Sigmoid colon (tissue), 7 donors: ENCODE measurements at places on chromosomes 16 and 17.

DNA sequence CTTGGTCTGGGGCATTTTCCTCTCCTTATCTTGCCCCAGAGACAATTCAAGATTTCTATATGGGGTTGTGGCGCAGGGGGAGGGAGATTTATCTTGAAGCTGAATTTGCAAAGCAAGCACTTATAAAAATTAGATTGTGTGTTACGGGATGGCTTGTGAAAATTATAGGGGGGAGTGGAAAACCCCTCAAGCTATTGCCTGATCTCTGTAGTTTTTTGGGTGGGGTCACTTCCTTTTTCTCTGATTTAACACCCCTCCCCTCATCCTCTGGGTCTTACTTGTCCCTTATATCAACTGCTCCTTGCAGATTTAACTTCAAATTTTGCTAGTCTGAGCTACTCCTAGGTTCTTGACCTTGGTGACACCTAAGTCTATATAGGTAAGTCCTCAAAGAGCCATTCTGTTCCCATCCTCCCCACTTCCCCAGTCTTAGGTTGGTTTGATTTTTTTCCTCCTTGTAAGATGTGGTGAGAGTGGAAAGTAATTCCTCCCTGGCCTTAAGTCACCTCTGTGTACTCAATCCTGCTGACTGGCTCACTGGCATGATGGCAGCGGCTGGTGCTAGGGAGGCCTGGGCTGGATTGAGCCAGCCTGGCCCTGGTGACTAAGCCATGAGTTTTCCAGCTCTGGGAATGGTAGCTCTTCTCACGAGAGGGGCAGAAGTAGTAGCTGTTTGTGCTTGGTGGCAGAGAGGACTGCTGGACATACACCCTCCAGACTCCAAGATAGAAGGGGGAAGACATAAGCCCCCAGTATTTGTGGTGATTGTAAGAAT, 2.3 kb downstream of the ARL4D start:
- DNase-seq: peak; percentile 83

GRCh38 chr16:80718480-80719220, 85.7 kb downstream of the CDYL2 start:
- no peak for DNase-seq

DNA sequence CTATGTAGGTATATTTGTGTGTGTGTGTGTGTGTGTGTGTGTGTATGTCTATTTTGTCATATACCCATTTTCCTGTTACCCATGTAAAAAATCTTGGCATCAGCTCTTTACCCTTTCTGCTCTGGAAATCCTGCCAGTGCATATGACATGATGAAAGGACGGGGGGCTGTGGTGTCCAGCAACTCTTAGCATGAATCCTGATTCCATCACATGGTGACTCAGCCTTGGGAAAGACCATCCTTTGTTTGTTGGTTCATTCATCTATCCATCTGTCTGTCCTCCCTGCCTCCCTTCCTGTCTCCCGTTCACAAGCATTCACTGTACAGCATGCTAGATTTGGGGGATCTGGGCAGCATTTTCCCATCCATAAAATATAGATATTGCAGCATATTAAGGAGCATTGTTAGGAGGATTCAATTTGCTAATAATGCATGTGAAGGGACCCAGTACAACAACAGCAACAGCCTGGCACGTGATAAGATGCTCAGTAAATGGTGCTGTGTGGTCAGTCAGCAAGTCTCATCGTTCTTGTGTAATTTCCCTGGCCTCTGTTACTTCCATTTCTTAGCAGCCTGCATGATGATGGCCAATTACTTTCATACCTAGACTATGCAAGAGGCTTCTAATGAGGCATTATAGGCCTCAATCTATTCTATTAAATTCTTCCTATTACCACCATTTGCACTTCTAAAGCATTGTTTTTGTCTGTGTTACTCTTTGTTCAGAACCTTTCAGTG, 191.0 kb downstream of the PRKCA start:
- DNase-seq: no peak

DNA sequence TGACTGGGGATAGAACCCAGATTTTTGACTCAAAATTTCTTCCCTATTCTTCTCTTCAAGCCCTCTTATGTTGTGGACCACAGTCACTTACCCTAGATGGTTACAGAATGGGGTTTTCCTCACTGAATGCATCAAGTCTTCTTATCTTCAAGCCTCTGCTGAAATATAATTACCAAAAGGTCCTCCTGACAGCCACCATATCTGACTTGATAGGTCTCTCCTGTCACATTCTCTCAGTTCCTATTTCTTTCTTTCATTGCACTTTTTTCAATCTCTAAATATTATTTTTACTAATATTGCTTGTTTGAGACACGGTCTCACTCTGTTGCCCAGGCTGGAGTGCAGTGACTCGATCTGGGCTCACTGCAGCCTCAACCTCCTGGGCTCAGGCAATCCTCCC, 1.1 kb upstream of the COPZ2 start:
- no peak for DNase-seq

GRCh38 chr17:67281743-67282142, 36.7 kb upstream of the HELZ start:
- DNase-seq: no peak

DNA sequence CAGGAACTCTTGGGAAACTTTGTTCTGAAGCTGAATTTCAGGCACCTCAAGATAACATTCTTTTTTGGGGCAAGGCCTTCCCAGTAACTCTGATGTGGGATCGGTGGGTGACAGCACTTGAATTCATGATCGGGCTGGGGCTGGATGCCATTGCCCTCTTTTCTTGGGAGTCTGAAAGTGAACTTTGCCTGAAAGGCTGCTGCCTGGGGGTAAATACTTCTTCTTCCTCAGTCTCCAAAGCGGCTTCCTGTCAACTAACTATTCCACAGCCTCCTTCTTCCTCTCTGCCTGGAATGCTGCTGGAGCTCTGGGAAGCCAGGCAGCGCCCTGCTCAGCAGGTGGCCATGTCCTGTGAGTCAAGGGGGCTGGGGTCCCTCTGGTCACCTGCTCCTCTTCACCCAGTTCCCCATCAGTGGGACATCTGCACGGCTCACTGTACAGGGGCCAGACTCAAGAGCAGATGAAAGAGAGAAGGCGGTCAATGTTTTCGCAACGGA, 79.5 kb downstream of the WIPI1 start:
- DNase-seq: no peak

DNA sequence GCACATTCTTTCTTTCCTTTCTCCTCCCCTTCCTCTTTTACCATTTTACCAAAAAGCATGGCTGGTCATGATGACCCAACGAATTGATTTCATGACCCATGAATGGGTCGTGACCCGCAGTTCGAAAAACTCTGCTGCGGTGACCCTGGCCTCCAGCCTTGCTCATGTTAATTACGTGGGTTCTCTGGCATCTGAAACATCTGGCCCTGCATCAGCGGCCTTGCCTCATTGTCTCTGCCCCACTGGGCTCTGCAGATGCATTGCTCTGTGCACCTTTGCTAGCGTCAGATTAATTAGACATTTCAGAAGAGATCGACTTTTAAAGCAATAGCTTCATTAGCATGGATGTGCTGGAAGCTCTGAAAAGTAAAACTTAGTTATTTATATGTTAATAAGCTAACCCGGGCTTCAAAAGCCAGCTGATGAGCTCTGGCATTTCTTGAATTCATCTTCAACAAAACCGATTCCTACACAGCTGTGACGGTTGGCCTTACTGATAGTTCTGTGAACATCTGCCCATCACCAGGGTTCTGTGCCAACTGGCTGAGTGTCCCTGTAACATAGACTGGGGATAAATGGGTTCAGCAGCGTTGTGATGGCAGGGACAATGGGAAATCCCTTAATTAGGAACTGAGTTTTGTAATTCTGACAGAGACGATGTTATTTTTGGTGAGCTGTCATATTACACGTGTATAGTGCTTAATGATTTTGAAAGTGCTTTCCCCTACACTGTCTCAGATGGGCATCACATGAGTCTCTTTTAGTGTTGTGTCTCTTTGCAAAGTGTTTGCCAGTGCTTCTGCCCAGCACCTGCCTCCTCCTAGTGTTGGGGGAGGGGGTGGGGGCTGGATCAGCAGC, 225.9 kb upstream of the EEF2KMT start:
- DNase-seq: no peak

DNA sequence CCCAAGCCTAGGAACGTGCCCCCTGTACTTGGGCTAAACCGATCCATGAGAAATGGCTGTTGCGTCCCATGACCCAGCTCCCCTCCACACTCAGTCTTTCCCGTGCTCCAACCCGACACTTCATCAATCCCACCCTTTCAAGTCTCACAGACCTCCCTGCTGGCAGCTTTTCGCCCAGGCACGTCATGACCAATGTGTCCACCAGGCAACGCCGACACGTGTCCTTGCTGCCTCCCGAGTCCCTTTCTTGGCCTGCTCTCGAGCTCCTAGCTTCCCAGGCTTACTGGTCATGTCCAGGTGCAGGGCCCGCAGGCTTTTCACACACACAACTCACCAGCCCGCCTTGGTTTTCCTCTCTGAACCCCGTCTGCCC, 12.2 kb downstream of the MNT start:
- DNase-seq: no peak

- no peak for DNase-seq
Measured at GRCh38 chr17:388087-388486, 35.5 kb upstream of the RPH3AL start.

- DNase-seq: peak; percentile 70
Measured at GRCh38 chr16:81273223-81273950, 34.9 kb downstream of the BCO1 start.

GRCh38 chr17:81406117-81406953, 11.1 kb downstream of the BAHCC1 start:
- no peak for DNase-seq

- no peak for DNase-seq
Measured at GRCh38 chr17:77753246-77753645, 205.3 kb upstream of the TNRC6C start.

GRCh38 chr17:19978805-19979211, 1.2 kb upstream of the AKAP10 start:
- DNase-seq: no peak

GRCh38 chr16:75584108-75584507, 17.9 kb downstream of the GABARAPL2 start:
- DNase-seq: no peak

DNA sequence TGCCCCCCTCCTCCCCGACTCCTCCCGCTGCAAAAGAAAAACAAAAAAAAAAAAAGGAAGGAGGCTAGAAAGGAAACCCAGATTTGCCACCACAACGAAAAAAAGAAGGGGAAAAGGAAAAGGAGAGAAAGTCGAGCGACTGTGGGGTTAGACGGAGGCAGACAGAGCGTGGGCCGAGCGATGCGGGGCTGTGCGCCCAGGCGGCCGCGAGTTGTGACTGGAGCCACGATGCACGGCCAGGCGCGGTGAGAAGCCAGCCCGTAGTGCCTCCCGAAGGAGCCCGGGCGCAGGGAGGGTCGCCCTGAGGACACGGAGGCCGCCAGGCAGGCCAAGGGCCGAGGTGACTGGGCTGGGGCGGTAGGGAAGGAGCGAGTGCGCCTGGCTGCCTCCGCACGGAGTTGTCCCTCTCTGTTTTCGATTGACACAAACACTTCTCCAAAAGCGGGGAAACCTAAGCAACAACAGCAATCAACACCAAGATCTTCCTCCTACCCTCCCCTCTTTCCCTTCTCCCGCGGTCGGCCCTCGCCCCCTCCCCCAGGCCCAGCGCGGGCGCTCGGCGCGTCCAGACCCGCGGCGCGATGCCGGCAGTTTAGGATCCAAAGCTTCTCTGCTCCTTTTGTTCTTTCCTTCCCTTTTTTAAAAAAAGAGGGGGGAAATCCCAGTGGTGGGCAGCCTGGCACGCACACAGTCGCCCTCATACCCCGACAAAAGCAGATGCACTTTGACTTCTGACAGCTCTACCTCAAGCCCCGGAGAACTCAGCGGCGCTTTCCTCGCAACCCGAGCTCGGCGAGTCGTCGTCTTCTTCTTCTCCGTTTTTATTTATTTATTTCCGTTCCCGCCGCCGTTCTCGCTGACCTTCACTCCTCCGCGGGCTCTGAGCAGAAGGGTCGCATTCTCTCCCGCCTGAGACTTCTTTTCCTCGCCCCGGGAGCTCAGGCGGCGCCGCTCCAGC, at the start of gene LHX1:
TSS of gene LHX1 (plus strand) at position 475 of the 958 bp plus-strand sequence. CDS start 723 bp downstream, outside the sequence.
- no peak for DNase-seq

DNA sequence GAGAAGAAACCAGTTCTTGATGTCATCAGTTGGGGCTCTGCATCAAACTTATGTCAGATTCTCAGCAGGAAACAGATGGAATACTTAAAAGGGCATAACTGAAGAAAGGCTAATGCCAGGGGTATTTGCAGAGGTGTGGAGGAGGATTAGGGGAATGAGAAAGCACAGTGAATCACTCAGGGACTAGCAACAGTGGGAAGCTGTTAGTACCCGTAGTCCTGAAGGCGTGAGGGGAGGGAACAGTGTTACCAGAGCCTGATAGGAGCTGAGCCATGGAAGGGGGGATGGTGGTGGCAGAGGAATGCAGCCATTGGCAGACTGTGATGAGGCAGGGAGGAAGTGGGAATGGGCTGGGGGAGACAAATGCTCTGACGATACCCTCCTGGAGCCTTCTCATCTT, 162.3 kb downstream of the UTP18 start:
- DNase-seq: no peak

- DNase-seq: peak; percentile 85
Measured at GRCh38 chr17:21573961-21574610, 118.2 kb upstream of the KCNJ18 start.

DNA sequence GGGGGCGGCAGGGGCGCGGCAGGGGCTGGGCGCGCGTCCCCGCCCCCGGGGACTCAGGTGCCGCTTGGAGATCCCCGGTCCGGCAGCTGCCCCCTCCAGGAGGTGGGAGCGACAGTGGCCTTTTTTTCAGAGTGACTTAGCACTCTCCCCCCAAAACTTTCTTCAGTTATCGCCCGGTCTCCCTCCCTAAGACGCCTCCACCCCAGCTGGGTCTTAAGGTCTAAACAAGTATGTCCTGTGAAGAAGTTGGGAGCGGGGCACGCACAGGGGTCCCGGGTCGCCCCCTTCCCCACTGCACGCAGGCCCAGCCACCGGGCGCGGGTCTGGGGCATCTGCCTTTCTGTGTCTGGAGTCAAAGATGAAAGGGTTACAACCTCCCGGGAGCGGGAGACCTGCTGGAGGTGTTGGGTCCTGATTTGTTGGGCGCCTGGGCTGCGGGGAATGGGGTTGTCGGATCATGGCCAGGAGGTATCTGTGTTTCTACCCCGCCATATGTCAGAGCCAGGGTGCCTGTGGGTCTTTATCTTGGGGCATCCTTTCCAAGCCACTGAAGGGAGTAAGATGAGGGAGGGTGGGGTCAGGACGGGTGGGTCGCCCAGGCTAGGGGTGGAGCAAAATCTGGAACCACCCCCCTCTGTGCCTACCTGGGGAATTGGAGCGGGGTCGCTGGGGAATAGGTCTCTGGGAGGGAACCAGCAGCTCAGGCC, 757 bp downstream of the FMNL1 start:
- no peak for DNase-seq
